Kidney (tissue), 22 donors: ENCODE measurements at places on chromosomes 1 and 21. TPM values are rescaled to one million over a fixed set of nuclear protein-coding genes. Genes with fewer than 3 reads are reported as not detected.

Gene AGO4
- polyA plus RNA-seq = 3.3 TPM

DNA sequence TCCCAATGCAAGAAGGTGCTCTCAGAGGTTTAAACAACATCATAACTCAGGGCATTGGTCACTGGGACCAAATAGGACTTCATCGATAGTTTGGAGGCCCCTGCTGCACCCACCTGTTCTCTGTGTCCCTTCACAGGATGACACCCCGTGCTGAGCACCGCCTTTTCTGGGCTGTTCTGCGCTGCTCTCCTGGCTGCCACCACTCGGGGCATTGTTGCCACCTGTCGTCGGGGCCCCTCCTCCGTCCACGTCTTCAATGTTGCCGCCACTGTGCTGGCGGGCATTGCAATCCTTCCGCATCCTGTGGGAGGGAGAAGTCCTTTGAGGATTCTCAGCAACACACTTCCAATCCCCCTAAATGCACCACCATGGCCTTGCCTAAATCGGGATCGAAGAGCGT, 47.7 kb downstream of the NTPCR start:
- no peaks in the 10 kb centered on the region for H3K36me3 ChIP-seq
- no peak overlapping the region for H3K4me3 ChIP-seq
- no peak overlapping the region for H3K27ac ChIP-seq
- no peaks in the 10 kb centered on the region for H3K4me1 ChIP-seq
- no peaks in the 10 kb centered on the region for H3K27me3 ChIP-seq

DNA sequence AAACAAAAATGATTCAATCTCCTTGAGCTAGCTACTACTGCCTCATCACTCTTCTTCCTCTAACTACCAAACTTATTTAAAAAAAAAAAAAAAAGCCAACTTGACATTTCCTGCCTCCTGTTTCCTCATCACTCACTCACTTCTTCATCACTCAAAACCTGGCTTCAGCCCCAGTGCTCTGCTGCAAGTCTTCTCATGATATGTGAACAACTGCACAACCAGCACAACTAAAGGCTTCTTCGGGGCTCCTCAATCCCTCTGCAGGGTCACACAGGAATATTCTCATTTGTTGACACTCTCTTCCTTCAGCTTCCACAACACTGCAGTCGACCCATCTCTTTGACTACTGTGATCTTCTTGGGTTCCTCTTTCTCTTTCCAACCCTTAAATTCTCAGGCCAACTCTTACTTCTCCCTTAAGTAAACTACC, 7.6 kb downstream of the MTF1 start:
- H3K4me1 ChIP-seq = no peaks in the 10 kb centered on the region
- no peak overlapping the region for H3K27ac ChIP-seq
- no peak overlapping the region for H3K4me3 ChIP-seq

DNA sequence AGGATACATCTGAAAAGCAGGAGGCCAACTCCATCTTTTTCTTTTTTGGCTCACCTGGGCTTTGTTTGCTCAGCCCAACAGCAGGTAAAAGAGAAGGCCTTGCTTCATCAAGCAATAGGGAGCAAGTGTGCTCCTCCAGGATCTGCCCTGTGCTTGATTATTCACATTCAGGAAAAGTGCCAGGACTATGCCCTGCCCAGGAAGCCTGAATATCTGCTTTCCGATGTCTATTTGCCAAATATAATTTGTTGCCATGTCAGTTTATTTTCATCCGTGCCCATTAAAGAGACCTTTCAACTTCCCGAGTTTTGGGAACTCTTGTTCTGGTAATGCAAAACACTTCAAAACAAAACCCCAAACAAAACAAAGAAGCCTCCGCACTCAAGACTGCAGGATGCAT, 185.3 kb downstream of the CDC7 start:
- no peak overlapping the region for H3K4me3 ChIP-seq
- no peaks in the 10 kb centered on the region for H3K36me3 ChIP-seq
- no peak for DNase-seq
- H3K27me3 ChIP-seq = no peaks in the 10 kb centered on the region
- peaks cover 14% of the 10 kb centered on the region for H3K4me1 ChIP-seq
- H3K27ac ChIP-seq = no peak overlapping the region

DNA sequence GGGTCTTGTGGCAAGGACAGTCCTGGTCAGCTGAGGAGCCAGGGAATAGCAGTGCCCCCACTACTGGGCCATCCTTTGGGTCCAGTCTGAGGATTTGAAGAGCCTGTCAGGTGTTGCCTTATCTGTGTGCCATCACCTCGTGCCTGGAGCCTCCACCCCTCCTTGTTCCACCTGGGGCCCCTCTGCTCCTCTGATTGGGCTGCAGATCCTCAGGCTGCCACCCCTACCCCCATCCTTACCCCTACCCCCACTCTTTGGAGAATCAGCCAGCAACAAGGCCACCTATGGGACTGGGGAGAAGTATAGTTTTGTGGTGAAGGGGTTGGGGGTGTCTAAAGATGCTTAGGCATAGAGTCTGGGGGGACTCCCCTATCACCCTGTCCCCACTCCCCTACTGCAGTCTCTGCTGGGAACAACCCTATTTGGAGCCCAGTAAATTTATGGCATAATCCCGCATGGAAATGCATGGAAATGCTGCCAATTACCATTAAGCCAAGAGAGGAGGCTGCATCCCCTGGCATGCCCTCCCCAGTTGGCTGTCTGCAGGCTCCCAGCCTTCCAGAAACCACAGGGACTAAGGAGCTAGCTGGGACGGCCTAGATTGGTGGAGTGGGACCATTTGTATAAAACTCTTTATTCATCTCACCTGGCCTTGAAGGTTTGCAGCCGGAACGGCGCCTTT, 142.7 kb upstream of the CSF3R start:
- DNase-seq = no peak
- H3K36me3 ChIP-seq = no peaks in the 10 kb centered on the region
- no peak overlapping the region for H3K27ac ChIP-seq
- no peak overlapping the region for H3K4me3 ChIP-seq
- H3K4me1 ChIP-seq = peaks cover 4% of the 10 kb centered on the region

DNA sequence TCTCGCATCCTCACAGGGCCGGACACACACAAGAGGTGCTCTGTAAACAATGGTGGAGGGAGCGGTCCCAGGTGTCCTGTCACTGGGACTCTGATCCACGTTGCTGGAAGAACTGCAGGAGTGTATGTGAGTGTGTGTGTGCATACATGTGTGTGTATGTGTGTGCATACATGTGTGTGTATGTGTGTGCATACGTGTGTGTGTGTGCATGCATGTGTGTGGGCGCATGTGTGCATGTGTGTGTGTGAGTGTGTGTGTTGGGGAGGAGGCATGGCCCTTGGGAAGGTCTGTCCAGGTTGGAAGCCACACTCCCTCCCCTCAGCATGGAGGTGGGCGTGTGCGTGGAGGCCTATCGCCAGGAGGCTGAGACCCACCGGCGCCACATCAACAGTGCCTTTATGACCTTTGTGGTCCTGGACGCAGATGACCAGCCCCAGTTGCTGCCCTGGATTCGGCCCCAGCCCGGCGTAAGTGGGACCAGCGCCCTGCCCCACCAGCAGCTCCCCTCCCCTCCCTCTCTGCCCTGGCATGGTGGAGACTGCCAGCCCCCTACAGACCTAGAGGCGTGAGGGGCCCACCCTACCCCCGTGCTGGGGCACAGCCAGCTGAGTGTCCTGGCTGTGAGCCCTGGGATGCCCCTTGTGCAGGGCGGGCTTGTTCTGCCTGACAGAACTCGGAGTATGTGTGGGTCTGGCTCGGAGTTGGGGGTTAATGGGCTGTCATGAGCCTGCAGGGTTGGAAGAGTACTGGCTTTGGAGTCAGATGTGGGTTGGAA, 22.2 kb downstream of the FAM151A start:
- peaks cover 9% of the 10 kb centered on the region for H3K4me1 ChIP-seq
- H3K27ac ChIP-seq = peak overlapping the region; percentile 86
- H3K4me3 ChIP-seq = peak overlapping the region; percentile 27
- no peaks in the 10 kb centered on the region for H3K27me3 ChIP-seq
- H3K36me3 ChIP-seq = peaks cover 24% of the 10 kb centered on the region
- DNase-seq = peak; percentile 85
